ENCODE measurements at places on chromosomes 1 and 21. TPM values are rescaled to one million over a fixed set of nuclear protein-coding genes. Genes with fewer than 3 reads are reported as not detected.

The CFAP57 gene
- total RNA-seq: not detected

DNA sequence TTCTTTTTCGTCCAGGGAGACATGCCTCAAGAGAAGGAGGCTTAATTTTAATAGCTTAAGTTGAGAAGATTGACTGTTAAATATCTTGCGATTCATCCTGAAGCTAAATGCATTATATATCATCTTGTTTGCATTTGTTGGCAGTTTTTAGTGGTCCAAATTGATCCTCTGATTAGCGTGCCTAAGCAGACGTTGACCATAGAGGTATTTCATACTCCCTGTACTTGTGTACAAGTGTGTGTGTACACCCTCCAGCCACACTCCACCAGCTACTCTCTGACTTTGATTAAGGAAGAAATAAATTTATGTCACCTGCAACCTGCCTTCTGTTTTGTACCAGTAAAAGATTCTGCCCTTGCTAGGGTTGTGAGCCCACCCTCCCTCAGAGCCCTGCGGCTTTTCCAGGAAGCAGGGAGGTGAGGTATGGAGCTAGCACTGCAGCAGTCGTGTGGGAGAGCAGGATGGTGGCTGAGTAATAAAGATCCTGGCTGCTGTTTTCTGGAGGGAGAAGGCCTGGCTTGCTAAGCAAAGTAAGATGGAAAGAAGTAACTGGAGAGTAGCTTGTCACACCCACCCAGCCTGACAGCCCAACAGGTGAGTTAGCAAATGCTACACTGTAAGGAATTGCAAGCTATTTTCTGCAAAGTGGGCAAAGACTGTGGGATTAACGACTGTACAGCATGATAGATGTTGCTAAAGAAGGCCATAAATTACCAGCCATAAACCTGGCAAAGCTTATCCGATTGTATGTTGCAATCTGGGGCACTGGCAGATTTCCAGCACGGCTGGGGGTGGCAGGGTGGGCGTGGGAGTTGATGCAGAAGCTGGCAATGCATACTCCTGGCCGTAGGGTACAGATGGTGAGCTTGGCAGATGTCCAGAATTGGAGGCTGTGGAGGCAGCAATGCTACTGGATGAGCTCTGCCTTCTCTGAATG lies 170.2 kb downstream of the TNR start:
- no peak for DNase-seq
- H3K27ac ChIP-seq: no peak overlapping the region
- H3K27me3 ChIP-seq: peaks cover 9% of the 10 kb centered on the region

DNA sequence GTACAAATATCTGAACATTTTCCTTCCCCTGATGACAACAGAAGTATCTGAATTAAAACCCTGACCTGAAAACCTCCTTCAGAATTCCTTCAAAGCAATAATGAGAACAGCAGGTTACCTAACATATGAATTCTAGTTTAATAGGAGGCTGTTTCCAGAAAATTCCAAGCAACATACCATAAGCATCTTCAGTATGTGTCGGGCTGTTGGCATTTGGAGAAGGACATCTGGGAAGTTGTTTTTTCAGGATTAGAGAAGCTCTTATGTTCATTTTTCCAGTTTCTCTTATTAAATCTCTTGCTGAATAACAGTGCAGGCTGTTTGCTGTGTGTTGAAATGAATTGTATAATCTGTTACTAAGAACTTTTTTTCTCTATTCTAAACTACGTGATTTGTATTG lies 101.5 kb downstream of the PLA2G4A start:
- DNase-seq: no peak
- no peaks in the 10 kb centered on the region for H3K36me3 ChIP-seq

The NIPAL3 gene
- total RNA-seq: 72.8 TPM

The TOMM20 gene
- 52.5 TPM for total RNA-seq

All from activated CD4-positive, alpha-beta T cell treated with anti-CD3 and anti-CD28 coated beads, Interleukin-2, amount 10 ng/mL, durations not matched to agents 7 days and 5 days (primary cell).